ENCODE measurements at places on chromosomes 5 and 9. TPM values are rescaled to one million over a fixed set of nuclear protein-coding genes. Genes with fewer than 3 reads are reported as not detected.

TMEM250 gene
- 73.0 TPM for total RNA-seq

CCDC192 gene
- 12.9 TPM for total RNA-seq

CD14 gene
- total RNA-seq = 23.7 TPM

SPAAR gene
- total RNA-seq = 69.8 TPM

MAT2B gene
- 54.8 TPM for total RNA-seq
